IMR-90 (cell line): ENCODE measurements at places on chromosomes 4 and X. TPM values are rescaled to one million over a fixed set of nuclear protein-coding genes. Genes with fewer than 3 reads are reported as not detected.

The LUZP4 gene
- not detected in 2 replicates for total RNA-seq

The RASGEF1B gene
- 0.28 and 0.36 TPM in 2 replicates for total RNA-seq

The ARHGAP24 gene
- 21.9 and 24.0 TPM in 2 replicates for total RNA-seq

The XG gene
- total RNA-seq, result under 0.01 TPM in 1 of 2 replicates, not detected in the other

The ETNPPL gene
- total RNA-seq, result not detected in 2 replicates

The HS6ST2 gene
- not detected in 2 replicates for total RNA-seq

The AREG gene
- 0.18 and 0.28 TPM in 2 replicates for total RNA-seq

The ALPK1 gene
- 7.9 and 8.6 TPM in 2 replicates for total RNA-seq

The PLRG1 gene
- 107 and 200 TPM in 2 replicates for total RNA-seq

The USP51 gene
- 1.1 and 2.0 TPM in 2 replicates for total RNA-seq

The NUP62CL gene
- not detected in 2 replicates for total RNA-seq

The ASB11 gene
- not detected in 2 replicates for total RNA-seq

The SPANXA2 gene
- total RNA-seq, result not detected in 2 replicates

The HTR2C gene
- not detected in 2 replicates for total RNA-seq

The STAG2 gene
- 71.2 and 94.4 TPM in 2 replicates for total RNA-seq

The UGT2A2 gene
- total RNA-seq, result not detected in 2 replicates

The RAB33A gene
- 0.83 and 1.6 TPM in 2 replicates for total RNA-seq

The REPS2 gene
- total RNA-seq, result 0.18 and 0.28 TPM in 2 replicates

The F9 gene
- total RNA-seq, result not detected in 2 replicates

The RAB9A gene
- 15.8 and 26.7 TPM in 2 replicates for total RNA-seq

The LYAR gene
- 5.4 and 13.9 TPM in 2 replicates for total RNA-seq

The FHDC1 gene
- total RNA-seq, result under 0.01 TPM in 2 replicates

The NDP gene
- 0.28 and 0.36 TPM in 2 replicates for total RNA-seq

The COX7B2 gene
- total RNA-seq, result not detected in 2 replicates

The MAGEA11 gene
- not detected in 2 replicates for total RNA-seq

The LRAT gene
- total RNA-seq, result under 0.01 TPM in 2 replicates

The FAM9B gene
- not detected in 2 replicates for total RNA-seq

The METTL14 gene
- 5.0 and 7.5 TPM in 2 replicates for total RNA-seq

The AGTR2 gene
- total RNA-seq, result not detected in 2 replicates

The DUSP21 gene
- total RNA-seq, result not detected in 2 replicates

The HCCS gene
- total RNA-seq, result 24.0 and 35.8 TPM in 2 replicates

The ADH7 gene
- total RNA-seq, result not detected in 2 replicates

The PNMA6A gene
- total RNA-seq, result 0.18 and 0.28 TPM in 2 replicates

The HOPX gene
- 1.3 and 1.7 TPM in 2 replicates for total RNA-seq

The PDCL2 gene
- total RNA-seq, result not detected in 2 replicates

The NEIL3 gene
- total RNA-seq, result 7.9 and 10.3 TPM in 2 replicates

The SPANXC gene
- not detected in 2 replicates for total RNA-seq

The CDX4 gene
- total RNA-seq, result not detected in 2 replicates

The GK2 gene
- not detected in 2 replicates for total RNA-seq
